ENCODE measurements at places on chromosomes 5 and 9. TPM values are rescaled to one million over a fixed set of nuclear protein-coding genes. Genes with fewer than 3 reads are reported as not detected.

Gene FLT4
- total RNA-seq = 203 TPM

- no peak for DNase-seq
Observed at GRCh38 chr9:128637656-128638055, 19.0 kb downstream of the DYNC2I2 start.

Gene FAM193B
- total RNA-seq = 55.1 TPM

DNA sequence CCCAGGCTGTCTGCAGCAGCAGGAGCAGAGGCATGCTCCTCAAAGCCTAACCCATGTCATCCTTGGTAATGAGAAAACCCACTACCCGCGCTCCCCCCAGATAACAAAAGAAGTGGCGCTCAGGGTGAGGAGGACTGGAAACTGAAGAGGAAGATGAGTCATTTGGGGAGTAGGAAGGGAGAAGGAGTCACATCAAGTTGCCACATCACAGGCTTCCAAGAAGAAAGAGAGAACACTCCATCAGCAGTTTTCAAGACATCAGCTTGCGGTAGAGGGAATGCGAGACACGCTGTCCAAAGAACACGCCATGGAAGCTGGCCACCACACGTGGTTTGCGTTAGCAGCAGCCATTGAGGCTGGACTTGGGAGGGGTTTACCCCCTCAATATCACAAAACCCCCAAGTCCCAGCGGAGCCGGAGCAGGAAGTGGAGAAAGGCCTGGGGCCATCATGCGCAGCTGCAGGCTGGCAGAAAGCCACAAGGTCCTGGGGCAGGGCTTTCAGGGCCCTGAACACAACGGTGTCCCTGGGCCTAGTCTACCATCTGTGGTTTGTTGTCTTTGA is 41.5 kb downstream of the SH3PXD2B start:
- no peak for DNase-seq

DNA sequence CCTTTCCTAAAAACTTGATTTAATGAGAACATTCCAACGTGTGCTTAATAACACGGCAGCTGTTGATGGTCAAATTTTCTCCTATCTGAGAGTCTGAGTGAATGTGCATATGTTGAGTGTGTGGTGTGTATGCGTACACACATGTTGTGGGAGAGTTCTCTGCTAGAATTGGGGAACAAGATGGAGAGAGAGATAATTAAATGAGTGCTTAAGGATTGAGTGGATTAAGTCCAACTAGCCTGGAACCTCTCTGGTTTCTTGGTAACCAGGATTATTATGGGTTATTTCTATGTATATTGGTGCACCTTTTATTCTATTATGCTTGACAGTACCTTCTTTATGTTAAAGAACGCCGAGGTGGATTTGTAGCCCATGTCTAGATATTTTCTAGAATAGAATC is 36.4 kb upstream of the TNFAIP8 start:
- no peak for DNase-seq

Gene RUFY1
- 40.3 TPM for total RNA-seq

Gene F2R
- total RNA-seq = 368 TPM

DNA sequence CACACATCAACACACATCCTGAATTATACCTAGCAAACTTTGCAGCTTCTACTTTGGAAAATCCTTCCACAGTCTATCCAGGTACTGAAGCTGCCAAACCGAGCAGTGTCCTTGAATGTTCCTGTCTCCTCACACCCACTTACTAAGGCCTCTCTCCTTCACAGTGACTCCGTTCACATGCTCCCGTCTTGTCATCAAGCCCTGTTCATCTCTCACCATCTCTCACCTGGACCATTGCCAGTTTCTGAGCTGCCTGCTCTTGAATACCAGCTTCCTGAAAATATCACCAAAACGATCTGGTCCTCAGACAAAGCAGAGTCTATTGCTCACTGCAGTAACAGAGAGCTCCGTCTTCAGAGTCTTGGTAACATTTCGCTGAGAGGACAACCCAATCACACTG is 57.4 kb downstream of the GCNT1 start:
- no peak for DNase-seq

- DNase-seq = no peak
Observed at GRCh38 chr9:106637486-106637885, 225.5 kb upstream of the ZNF462 start.

DNA sequence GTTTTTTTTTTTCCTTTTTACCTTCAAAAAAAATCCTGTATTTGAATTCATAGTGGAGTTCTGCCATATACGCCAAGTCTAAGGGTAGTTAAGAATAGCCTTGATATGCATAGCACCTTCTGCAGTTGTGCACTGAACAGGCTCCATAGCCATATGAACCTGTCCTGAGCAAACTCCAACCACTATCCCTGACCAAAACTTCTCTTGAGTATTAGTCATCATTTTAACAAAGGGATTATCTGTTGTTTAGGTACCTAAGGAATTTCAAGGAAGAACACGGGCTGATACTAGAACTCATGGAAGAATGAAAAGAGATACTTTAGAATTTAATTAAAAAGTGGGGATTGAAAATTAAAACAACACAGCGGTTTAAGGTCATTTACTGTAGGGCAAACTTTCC is 1.9 kb upstream of the FBXO38 start:
- DNase-seq = no peak

Gene RNF208
- 0.76 TPM for total RNA-seq

- DNase-seq = no peak
Observed at GRCh38 chr5:32014096-32014745, 159.9 kb downstream of the GOLPH3 start.

GRCh38 chr9:111016426-111017045 is 21.7 kb downstream of the LPAR1 start:
- peak; percentile 16 for DNase-seq

GRCh38 chr9:93682155-93682968 is 106.0 kb downstream of the PHF2 start:
- DNase-seq = no peak

GRCh38 chr9:22055090-22055489 is 46.0 kb upstream of the CDKN2B start:
- DNase-seq = no peak

DNA sequence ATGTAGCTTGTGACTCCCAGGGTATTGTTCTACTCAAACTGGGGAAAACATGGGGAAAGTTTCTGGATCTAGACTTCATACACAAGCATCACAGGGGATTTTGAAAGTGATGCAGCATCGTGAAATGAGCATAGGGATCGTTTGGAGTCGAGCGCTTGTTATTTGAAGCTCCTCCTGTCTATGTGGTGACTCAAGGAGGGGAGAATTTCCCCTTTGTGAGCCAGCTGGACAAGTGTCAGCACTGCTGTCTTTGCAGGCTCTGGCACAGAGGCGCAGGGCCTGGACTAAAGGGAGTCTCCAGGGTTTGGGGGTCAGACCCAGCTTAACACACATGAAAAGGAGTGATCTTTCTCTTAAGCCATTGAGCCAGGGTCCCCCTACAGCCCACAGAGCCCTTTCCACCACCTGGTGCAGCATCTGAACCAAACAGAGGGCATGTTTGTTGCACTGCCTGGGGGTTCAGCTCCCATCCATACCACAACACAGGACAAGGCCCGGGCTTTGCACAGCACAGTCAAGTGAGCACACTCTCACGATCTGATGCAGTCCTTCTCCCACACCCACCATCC is 51.0 kb downstream of the IRF1 start:
- no peak for DNase-seq

DNA sequence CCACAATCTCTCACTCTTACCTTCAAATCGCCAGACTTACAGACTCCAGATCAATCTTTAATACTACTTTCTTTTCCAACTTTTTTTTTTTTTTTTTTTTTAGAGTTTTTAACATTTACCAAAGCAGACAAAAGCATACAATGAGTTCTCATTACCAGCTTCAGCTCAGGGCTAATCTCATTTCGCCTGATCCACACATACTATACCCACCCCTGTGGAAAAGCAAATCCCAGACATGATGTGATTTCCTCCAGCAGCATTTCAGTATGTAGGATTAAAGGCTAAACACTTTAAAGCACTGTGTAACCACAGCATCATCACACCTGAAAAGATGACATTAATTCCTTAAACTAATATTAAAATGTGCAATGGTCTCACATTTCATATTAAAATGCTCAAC is 138.8 kb upstream of the RETREG1 start:
- DNase-seq = no peak
